Bronchus fibroblast of lung (primary cell): ENCODE measurements at places on chromosomes 2 and 18. TPM values are rescaled to one million over a fixed set of nuclear protein-coding genes. Genes with fewer than 3 reads are reported as not detected.

COL6A3 gene
- total RNA-seq = 589 and 614 TPM in 2 replicates

TTN gene
- under 0.01 and 0.17 TPM in 2 replicates for total RNA-seq

TYW5 gene
- 3.7 and 4.2 TPM in 2 replicates for total RNA-seq

MBD1 gene
- total RNA-seq = 56.5 and 58.9 TPM in 2 replicates

GAL3ST2 gene
- total RNA-seq = not detected in 2 replicates

TMEM178A gene
- total RNA-seq = 0.84 TPM in 1 of 2 replicates, not detected in the other

NDC80 gene
- 23.0 and 33.0 TPM in 2 replicates for total RNA-seq

RNF125 gene
- total RNA-seq = 0.30 and 0.34 TPM in 2 replicates

DSG2 gene
- total RNA-seq = 11.0 and 11.9 TPM in 2 replicates

IL36B gene
- not detected in 2 replicates for total RNA-seq

ZC3H6 gene
- 1.3 and 1.5 TPM in 2 replicates for total RNA-seq

RMDN2 gene
- 2.4 and 2.5 TPM in 2 replicates for total RNA-seq

CDK5R2 gene
- not detected in 2 replicates for total RNA-seq

RBM44 gene
- under 0.01 and 0.15 TPM in 2 replicates for total RNA-seq

ERBB4 gene
- not detected in 2 replicates for total RNA-seq

FIGN gene
- total RNA-seq = 0.74 and 2.2 TPM in 2 replicates

C2orf81 gene
- total RNA-seq = 2.4 and 3.7 TPM in 2 replicates

PREPL gene
- total RNA-seq = 19.0 and 20.7 TPM in 2 replicates

REG3G gene
- total RNA-seq = not detected in 2 replicates

CELF4 gene
- total RNA-seq = not detected in 2 replicates

PLEK gene
- under 0.01 TPM in 1 of 2 replicates, not detected in the other for total RNA-seq

OXER1 gene
- total RNA-seq = under 0.01 and 0.17 TPM in 2 replicates

GPR55 gene
- under 0.01 TPM in 1 of 2 replicates, not detected in the other for total RNA-seq

PAX8 gene
- total RNA-seq = 0.17 and 0.45 TPM in 2 replicates

SLC20A1 gene
- 49.7 and 51.4 TPM in 2 replicates for total RNA-seq

KLHL29 gene
- 2.5 TPM in 2 replicates for total RNA-seq

B3GNT2 gene
- 7.0 and 7.9 TPM in 2 replicates for total RNA-seq

DNPEP gene
- total RNA-seq = 42.2 and 45.6 TPM in 2 replicates

CHRNG gene
- not detected in 2 replicates for total RNA-seq

TGFA gene
- not detected in 2 replicates for total RNA-seq

CRYBA2 gene
- not detected in 2 replicates for total RNA-seq

PNPT1 gene
- 15.2 and 16.6 TPM in 2 replicates for total RNA-seq

RUFY4 gene
- not detected in 2 replicates for total RNA-seq

PTPRM gene
- 15.8 and 17.1 TPM in 2 replicates for total RNA-seq

SOX11 gene
- 7.1 and 7.4 TPM in 2 replicates for total RNA-seq

ATP6V1B1 gene
- 1.0 and 4.4 TPM in 2 replicates for total RNA-seq

INPP5D gene
- total RNA-seq = 0.15 and 1.0 TPM in 2 replicates

CXCR4 gene
- not detected in 2 replicates for total RNA-seq

RFX8 gene
- total RNA-seq = 2.9 and 4.2 TPM in 2 replicates

CYBRD1 gene
- total RNA-seq = 38.7 and 40.5 TPM in 2 replicates

CXCR1 gene
- not detected in 2 replicates for total RNA-seq

NETO1 gene
- 0.74 and 1.2 TPM in 2 replicates for total RNA-seq

PPIL3 gene
- 44.2 and 55.6 TPM in 2 replicates for total RNA-seq

TWIST2 gene
- total RNA-seq = 123 and 134 TPM in 2 replicates

COLEC11 gene
- total RNA-seq = 0.50 and 0.59 TPM in 2 replicates

PPP4R3B gene
- total RNA-seq = 21.6 and 24.2 TPM in 2 replicates

TUBA3E gene
- not detected in 2 replicates for total RNA-seq

VAMP5 gene
- 98.0 and 106 TPM in 2 replicates for total RNA-seq

LYG1 gene
- 0.45 TPM in 1 of 2 replicates, not detected in the other for total RNA-seq

RIT2 gene
- not detected in 2 replicates for total RNA-seq
